ENCODE measurements at places on chromosomes 1 and 21. TPM values are rescaled to one million over a fixed set of nuclear protein-coding genes. Genes with fewer than 3 reads are reported as not detected.

The B4GALT2 gene
- 78.9 TPM for total RNA-seq

The MIXL1 gene
- not detected for total RNA-seq

The ADAMTSL4 gene
- total RNA-seq, result 2.7 TPM

The PCBP3 gene
- 0.05 TPM for total RNA-seq

The CRP gene
- not detected for total RNA-seq

The AMY1B gene
- not detected for total RNA-seq

The PWP2 gene
- 4.8 TPM for total RNA-seq

The CDK18 gene
- total RNA-seq, result 0.89 TPM

The L1TD1 gene
- not detected for total RNA-seq

The SYCP1 gene
- total RNA-seq, result not detected

The F11R gene
- total RNA-seq, result 23.2 TPM

The GBP6 gene
- total RNA-seq, result not detected

The STMN1 gene
- total RNA-seq, result 78.8 TPM
